Activated CD4-positive, alpha-beta T cell treated with anti-CD3 and anti-CD28 coated beads, Interleukin-2, amount 10 ng/mL, durations not matched to agents 24 days and 14 days (primary cell): ENCODE measurements at places on chromosomes 1 and 21. TPM values are rescaled to one million over a fixed set of nuclear protein-coding genes. Genes with fewer than 3 reads are reported as not detected.
A peak's percentile ranks its signal among the peaks of the same experiment; 100 is the strongest.

Gene ADAM30
- not detected in 2 replicates for total RNA-seq

Gene FCRL5
- not detected in 2 replicates for total RNA-seq

Gene SYT2
- total RNA-seq, result not detected in 2 replicates

Gene RSPH1
- total RNA-seq, result not detected in 2 replicates

Gene C1orf185
- not detected in 2 replicates for total RNA-seq

- DNase-seq, result no peak
- peaks cover 71% of the 10 kb centered on the region for H3K36me3 ChIP-seq
- H3K27ac ChIP-seq, result peak overlapping the region; percentile 57
- peaks cover 23% of the 10 kb centered on the region for H3K4me1 ChIP-seq
- H3K27me3 ChIP-seq, result no peaks in the 10 kb centered on the region
These were observed 31.2 kb downstream of the UBR4 start for GRCh38 chr1:19178734-19179398.

DNA sequence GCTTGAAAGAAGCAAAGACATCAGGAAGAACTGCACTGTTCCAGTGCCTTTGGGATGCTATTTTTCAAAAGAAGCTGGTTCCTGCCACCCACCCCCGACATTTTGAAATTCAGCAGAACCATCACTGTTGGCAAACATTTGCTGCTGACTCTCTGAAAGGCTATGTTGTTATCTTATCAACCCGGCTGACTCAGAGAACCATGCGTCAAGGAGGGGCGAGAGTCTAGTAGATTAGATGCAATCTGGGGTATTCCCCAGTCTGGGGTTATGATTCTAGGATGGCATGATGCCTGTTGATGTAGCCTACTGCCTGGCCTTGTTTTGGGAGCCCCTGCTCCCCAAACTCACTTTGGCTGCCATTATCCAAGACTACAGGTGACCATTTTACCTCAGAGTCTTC is 267.8 kb upstream of the RUNX1 start:
- H3K27ac ChIP-seq, result no peak overlapping the region
- no peak for DNase-seq
- H3K4me3 ChIP-seq, result no peak overlapping the region

DNA sequence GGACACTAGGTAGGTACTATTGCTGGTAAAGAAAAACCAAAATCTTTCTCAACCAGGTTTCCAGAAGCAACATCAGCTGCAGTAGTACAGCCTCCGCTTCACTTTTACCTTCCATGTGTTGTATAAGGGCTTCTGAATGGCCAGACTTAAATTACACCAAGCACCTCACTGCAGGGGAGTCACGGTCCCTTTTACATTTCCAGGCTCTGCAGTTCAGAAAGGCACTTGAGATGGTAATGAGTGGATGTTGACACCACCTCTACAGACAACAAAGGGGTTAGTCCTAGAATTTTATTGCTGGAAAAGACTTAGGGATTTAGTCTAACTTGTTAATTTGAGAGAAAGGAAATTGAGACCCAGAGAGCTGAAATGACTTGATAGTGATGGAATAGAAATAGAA is 12.0 kb upstream of the DUSP12 start:
- no peaks in the 10 kb centered on the region for H3K36me3 ChIP-seq
- no peak overlapping the region for H3K4me3 ChIP-seq
- H3K27me3 ChIP-seq, result peaks cover 46% of the 10 kb centered on the region
- no peak overlapping the region for H3K27ac ChIP-seq
- DNase-seq, result no peak
- peaks cover 29% of the 10 kb centered on the region for H3K4me1 ChIP-seq

- peak within 1 kb of the TSS; percentile 89 for H3K4me3 ChIP-seq
- DNase-seq, result peak; percentile 93
- H3K36me3 ChIP-seq, result peaks cover 3% of the 10 kb centered on the region
- H3K4me1 ChIP-seq, result peaks cover 29% of the 10 kb centered on the region
These were observed at the start of gene RPS6KA1 for GRCh38 chr1:26529655-26530409. RPS6KA1 (plus strand) TSS chr1:26529761; CDS start chr1:26529921, 160 bp downstream.

DNA sequence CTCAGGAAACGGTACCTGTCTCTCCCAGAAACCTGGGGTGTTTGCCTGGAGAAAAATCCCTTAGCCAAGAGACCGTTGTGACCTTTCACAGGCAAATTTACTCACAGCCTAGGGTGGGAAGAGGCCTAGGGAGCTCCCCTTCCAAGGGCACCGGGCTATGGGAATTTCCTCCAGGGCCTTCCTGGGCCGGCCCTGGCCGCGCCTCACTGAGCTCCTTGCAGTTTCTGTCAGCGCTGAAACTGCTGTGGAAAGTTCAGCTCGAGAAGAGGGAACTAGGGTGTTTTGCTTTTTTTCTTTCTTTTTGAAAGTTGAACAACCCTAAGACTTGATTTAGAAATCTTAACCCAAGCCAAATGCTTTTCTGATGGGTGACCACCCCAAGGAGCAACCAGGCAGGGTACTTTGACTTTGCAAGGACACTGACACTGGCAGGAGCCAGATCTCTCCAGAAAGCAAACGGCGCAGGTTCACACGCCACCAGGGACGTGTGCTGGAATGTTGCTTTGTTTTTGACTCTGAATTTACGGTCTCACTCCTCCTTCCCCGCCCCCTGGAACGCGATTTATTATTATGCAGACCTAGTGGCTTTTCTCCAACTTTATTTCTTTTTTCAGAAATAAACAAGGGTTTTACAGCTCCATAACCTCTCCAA is 229.6 kb upstream of the JUN start:
- no peak for DNase-seq
- H3K4me3 ChIP-seq, result peak overlapping the region; percentile 29

DNA sequence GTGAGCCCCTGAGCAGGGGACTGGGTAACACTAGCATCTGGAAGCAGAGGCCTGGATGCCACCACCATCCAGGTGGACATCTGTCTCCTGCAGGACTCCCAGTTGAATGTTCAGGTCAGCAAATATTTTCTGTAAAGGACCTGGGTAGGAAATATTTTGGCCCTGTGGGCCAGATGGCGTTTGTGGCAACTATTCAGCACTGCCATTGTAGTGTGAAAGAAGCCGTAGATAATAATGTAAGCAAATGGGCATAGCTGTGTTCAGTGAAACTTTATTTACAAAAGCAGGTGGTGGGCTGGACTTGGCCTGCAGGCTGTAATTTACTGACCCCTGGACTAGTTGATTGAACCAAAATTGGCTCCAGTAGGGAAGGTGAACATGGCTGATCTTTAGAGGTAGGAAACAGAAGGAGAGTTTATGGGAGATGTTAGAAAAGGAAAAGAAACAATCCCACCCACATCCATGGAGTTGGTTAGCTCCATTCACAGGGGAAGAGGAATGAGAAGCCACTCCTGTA is 20.0 kb upstream of the CD101 start:
- H3K4me3 ChIP-seq, result no peak overlapping the region
- H3K27me3 ChIP-seq, result peaks cover 2% of the 10 kb centered on the region
- H3K36me3 ChIP-seq, result peaks cover 6% of the 10 kb centered on the region

GRCh38 chr21:45379171-45379900 is 25.6 kb upstream of the COL18A1 start:
- H3K36me3 ChIP-seq, result no peaks in the 10 kb centered on the region
- H3K27me3 ChIP-seq, result peaks cover 15% of the 10 kb centered on the region
- DNase-seq, result no peak

GRCh38 chr1:28248273-28249012 is 10.9 kb upstream of the SESN2 start:
- H3K4me1 ChIP-seq, result peaks cover 43% of the 10 kb centered on the region
- H3K27me3 ChIP-seq, result no peaks in the 10 kb centered on the region
- peak overlapping the region; percentile 93 for H3K4me3 ChIP-seq
- H3K36me3 ChIP-seq, result no peaks in the 10 kb centered on the region
- H3K27ac ChIP-seq, result peak overlapping the region; percentile 93

- H3K27me3 ChIP-seq, result no peaks in the 10 kb centered on the region
- no peak overlapping the region for H3K27ac ChIP-seq
- no peak for DNase-seq
- H3K4me3 ChIP-seq, result no peak overlapping the region
These were observed 69.7 kb downstream of the ADSS2 start for GRCh38 chr1:244381878-244382565.

DNA sequence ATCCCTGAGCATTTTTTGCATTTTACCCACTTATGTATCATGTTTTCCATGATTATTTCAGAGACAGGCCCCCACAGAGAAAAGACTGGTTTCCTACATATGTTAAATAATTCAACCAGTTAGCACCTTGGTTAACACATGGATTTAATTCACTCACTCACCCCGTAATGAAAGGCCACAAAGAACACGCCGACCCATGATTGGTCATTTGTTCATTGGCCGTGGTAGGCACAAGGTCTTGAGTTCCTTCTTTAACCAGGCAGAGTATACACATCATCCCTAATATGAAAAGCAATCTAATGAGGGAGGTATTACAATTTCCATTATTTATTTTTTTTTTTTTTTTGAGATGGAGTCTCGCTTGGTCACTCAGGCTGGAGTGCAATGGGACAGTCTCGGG is 50.6 kb downstream of the RPS6KA1 start:
- peaks cover 65% of the 10 kb centered on the region for H3K4me1 ChIP-seq
- peaks cover 23% of the 10 kb centered on the region for H3K36me3 ChIP-seq
- H3K27ac ChIP-seq, result peak overlapping the region; percentile 88
- H3K4me3 ChIP-seq, result peak overlapping the region; percentile 34
- H3K27me3 ChIP-seq, result peaks cover 2% of the 10 kb centered on the region

GRCh38 chr1:225253173-225253572 is 174.7 kb downstream of the LBR start:
- DNase-seq, result no peak
- H3K4me1 ChIP-seq, result no peaks in the 10 kb centered on the region
- H3K4me3 ChIP-seq, result no peak overlapping the region
- H3K27me3 ChIP-seq, result peaks cover 4% of the 10 kb centered on the region
- no peak overlapping the region for H3K27ac ChIP-seq
- no peaks in the 10 kb centered on the region for H3K36me3 ChIP-seq

DNA sequence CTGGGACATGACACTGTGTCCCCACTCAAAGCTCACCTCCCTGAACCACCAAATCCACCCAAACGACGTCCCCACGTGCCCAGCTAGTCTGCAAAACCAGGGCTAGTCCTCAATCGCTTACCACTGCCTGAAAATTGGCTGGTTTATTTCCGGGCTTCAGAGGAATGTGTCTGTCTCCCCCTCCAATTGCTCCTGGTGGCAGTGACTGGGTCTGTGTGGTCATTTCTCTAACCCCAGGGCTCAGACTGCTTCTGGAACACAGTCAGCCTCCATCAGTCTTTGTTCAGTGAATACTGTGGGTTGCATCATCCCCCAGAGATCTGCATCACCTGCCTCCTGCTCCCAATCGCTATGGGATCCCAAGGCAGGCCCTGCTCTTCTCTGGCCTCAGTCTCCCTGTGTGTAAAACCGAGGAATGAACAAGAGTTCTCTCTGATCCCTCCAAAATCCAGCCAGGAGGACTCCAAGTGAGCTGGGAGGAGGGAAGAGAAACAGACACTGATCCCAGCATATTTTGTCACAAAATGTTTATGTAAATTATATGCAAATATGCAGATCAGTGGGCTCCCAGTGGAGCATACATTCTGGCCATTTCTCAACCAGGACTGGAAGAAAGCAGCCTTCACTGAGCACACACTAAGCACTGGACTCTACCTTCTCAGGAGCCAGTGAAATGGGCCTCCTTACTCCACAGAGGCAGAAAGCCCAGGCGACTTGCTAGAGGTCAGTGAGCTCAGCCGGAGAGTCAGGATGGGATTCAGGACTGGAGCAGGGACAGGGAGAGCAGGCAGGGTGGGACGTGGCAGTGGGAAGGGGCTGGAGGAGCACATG is 20.9 kb downstream of the SDC3 start:
- H3K4me1 ChIP-seq, result no peaks in the 10 kb centered on the region
- H3K36me3 ChIP-seq, result no peaks in the 10 kb centered on the region
- H3K4me3 ChIP-seq, result no peak overlapping the region
- H3K27ac ChIP-seq, result no peak overlapping the region

DNA sequence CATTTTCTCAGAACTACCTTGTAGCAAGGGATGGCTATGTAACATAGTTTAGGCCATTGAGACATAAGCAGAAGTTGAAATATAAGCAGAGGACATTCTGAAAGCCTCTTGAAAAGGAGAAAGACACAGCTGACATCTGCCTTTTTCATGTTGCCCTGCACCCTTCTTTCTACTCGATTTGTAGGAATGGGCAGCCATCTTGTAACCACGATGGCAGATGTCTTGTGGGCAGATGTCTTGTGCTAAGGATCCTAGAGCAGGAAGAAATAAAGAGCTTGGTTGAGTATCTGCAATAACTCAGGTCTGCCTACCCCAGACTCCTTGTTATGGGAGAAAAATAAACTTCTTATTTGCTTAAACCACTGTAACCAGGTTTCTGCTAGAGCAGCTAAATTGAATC is 351.0 kb downstream of the PDE4B start:
- H3K27ac ChIP-seq, result no peak overlapping the region
- H3K4me3 ChIP-seq, result no peak overlapping the region
- H3K27me3 ChIP-seq, result peaks cover 17% of the 10 kb centered on the region
- no peaks in the 10 kb centered on the region for H3K4me1 ChIP-seq

- H3K27me3 ChIP-seq, result no peaks in the 10 kb centered on the region
- no peak for DNase-seq
- H3K27ac ChIP-seq, result peak overlapping the region; percentile 79
- peak overlapping the region; percentile 27 for H3K4me3 ChIP-seq
These were observed 135.5 kb downstream of the HIVEP3 start for GRCh38 chr1:41783189-41783639.

DNA sequence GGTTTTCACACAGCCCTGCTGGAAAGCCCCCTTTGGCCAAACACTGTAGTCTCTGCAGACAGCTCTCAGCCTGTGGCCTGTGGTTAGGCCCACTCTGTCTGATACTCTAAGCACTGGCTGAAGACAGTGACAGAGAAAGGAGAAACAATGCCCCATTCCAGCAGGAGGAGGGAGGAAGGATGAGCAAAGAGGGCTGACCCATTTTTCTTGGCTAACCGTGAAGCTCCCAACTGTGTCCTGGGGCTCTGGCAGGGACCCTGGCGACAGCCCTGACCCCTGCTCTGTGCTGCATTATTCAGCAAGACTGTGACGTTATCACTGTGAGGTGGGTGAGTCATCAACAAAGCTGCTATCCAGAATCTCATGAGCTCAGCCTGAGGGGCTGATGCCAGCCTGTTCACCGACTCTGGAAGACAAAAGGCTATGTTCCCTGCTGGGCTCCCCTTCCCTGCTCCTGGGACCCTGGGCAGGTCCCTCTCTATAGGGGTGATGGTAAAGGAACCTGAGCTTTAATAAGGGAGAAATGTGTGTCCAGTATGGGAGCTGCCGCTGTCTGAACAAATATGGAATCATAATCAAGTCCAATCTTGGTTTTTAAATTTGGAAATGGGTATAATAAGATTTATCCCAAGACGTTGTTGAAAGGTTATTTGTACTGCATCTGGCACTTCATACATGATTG is 107.0 kb downstream of the RHOU start:
- peaks cover 4% of the 10 kb centered on the region for H3K27me3 ChIP-seq
- H3K27ac ChIP-seq, result no peak overlapping the region
- peak; percentile 34 for DNase-seq
- H3K4me1 ChIP-seq, result peaks cover 5% of the 10 kb centered on the region
